Activated CD8-positive, alpha-beta memory T cell treated with anti-CD3 and anti-CD28 coated beads, Interleukin-2, amount 10 ng/mL, durations not matched to agents 7 days and 5 days (primary cell): ENCODE measurements at places on chromosomes 6 and 20.

DNA sequence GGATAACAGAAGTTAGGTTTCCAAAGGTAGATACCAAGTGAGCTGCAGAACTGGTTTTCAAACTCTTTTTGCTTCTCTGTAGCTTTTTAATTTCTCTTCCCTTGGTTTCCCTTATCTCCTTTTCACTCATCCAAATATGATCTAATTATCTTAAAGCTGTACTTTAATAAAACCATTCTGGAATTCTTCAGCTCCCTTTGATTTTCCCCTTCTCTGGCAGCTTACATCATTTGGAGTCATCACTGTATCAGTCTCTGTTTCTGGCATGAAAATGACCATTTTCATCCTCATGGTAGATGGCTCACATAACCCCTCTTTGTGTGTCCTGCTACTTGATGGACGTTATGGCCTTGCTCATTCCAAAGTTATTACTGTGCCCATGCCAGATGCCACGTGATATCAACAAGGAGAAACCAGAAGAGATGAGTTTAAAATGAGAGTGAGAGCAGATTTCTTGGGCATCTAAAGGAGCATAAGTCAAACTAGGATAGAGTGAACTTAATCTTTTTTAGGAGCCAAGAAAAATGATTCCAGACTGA is 620.2 kb downstream of the QKI start:
- H3K27ac ChIP-seq: no peak overlapping the region
- H3K4me1 ChIP-seq: no peaks in the 10 kb centered on the region
- no peak for DNase-seq

DNA sequence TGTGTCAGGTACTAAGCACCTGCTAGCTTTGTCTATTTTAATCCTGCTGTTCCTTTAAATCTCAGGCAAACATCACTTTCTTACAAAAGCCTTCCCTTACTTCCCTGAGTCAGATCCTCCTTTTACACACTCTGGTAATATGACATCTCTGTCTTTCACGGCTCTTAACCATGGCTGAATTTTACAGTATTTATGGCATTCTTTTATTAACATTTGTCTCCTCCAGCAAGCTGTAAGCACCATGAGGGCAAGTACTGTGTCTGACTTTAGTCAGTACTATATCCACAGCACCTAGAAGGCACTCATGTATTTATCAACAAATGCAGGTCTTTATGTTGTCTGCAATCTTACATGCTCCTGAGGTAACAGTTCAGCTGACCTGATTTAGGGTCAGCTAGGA is 33.7 kb upstream of the HBS1L start:
- no peaks in the 10 kb centered on the region for H3K27me3 ChIP-seq

DNA sequence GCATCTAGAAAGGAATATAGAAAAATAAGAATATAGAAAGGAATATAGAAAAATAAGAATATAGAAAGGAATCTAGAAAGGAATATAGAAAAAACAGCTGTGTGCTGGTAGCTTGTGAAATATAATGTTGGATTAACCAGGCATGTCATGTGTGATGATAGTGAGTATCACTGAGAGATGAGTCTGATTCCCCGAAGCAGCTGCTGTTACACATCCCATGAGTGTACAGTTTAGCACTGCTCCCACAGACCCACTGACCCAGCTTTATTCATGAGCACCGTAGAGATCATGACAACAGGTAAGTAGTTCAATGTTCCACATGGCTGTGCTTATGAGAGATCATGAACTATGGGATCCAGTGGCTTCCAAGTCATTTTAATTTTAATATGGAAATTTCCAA is 64.8 kb downstream of the SLC22A3 start:
- H3K4me3 ChIP-seq: no peak overlapping the region
- H3K27ac ChIP-seq: no peak overlapping the region
- no peak for DNase-seq
- H3K36me3 ChIP-seq: no peaks in the 10 kb centered on the region

DNA sequence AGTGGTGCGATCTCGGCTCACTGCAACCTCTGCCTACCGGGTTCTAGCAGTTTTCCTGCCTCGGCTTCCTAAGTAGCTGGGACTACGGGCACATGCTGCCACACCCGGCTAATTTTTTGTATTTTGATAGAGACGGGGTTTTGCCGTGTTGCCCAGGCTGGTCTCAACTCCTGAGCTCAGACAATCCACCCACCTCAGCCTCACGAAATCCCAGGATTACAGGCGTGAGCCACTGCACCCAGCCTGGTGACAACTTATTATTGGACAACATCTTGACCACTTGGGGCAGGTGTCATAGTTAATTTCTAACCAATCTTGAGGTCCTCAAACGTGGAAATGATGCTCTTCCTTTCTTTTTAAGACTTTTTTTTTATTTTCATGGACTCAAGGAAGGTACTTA is 303.6 kb downstream of the CLIC5 start:
- no peaks in the 10 kb centered on the region for H3K36me3 ChIP-seq
- peaks cover 61% of the 10 kb centered on the region for H3K4me1 ChIP-seq
- no peak for DNase-seq
- H3K27ac ChIP-seq: no peak overlapping the region

GRCh38 chr6:53439556-53439955 is 90.8 kb upstream of the ELOVL5 start:
- no peak for DNase-seq
- no peak overlapping the region for H3K4me3 ChIP-seq
- no peaks in the 10 kb centered on the region for H3K36me3 ChIP-seq
- peaks cover 22% of the 10 kb centered on the region for H3K4me1 ChIP-seq

DNA sequence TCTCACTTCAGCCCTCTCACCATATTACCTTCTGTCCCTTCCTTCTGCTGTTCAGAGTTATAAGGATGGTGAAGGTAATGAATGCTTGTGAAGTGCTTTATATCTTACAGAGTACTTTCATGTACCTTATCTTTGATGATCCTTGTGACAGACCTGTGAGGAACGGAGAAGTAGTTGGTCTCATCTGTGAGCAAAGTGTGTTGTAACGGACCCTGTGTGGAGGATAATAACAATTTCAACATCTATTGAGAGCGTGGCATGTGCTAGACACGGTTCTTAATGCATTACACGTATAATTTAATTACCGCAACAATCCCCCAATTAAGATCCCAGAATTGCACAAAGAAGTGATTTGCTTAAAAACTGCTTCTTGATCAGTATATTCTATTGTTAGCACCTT is 124.6 kb downstream of the ANKS1A start:
- H3K27me3 ChIP-seq: no peaks in the 10 kb centered on the region
- H3K4me3 ChIP-seq: no peak overlapping the region
- H3K27ac ChIP-seq: no peak overlapping the region
- DNase-seq: no peak
- peaks cover 3% of the 10 kb centered on the region for H3K36me3 ChIP-seq
- H3K4me1 ChIP-seq: peaks cover 16% of the 10 kb centered on the region

- no peak for DNase-seq
- no peaks in the 10 kb centered on the region for H3K4me1 ChIP-seq
- no peaks in the 10 kb centered on the region for H3K36me3 ChIP-seq
- no peak overlapping the region for H3K4me3 ChIP-seq
- H3K27me3 ChIP-seq: peaks cover 49% of the 10 kb centered on the region
These were observed 25.9 kb upstream of the ROS1 start for GRCh38 chr6:117451671-117452070.

DNA sequence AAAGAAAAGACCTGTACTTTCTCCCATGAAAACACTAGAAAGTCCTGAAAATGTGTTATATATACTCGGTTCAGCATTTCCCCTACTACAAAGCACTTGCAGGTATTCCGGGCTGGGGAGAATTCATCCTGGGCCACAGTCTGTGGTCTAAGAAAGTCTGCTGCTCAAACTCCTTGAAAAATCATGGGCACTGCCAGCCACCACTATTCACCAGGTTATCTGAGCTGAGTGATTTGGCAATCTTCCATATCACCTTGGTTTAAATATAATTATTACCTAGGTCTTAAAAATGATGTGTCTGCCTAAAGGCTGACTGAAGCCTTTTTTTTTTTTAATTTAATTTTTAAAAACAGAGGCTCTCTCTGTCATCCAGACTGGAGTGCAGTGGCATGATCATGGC is 11.3 kb downstream of the FKBP5 start:
- no peak overlapping the region for H3K4me3 ChIP-seq
- peaks cover 57% of the 10 kb centered on the region for H3K4me1 ChIP-seq
- H3K27me3 ChIP-seq: no peaks in the 10 kb centered on the region
- no peak for DNase-seq

DNA sequence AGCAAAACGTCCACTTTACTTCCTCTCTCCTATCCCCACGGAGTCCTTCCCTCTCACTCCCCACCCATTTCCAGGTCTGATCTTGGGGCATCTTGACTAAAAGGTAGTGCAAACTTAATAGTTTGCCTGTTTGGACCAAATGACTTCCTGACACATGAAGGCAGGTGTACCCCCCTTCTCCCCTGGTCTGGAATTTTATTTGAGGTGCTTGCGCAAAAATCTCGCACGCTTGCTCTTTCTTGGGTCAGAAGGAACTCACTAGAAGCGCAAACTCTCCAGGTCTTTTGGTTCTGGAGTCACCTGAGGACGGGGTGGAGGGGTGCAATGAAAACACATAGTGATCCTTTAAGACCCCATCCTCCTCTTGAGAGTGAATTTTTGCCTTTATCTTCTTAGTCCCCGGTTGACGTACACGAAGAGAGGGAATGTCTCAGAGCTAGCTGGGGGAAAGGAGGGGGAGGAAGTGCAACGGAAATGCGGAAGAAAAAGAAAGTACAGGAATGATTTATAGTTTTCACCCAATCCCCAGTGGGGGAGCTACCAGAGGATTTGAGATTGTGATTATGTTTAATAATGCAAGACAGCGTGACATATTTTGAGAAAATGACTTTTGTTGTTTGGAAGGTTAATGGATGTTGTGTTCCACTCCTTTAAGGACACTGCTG is 4.9 kb downstream of the ADGRB3 start:
- H3K4me1 ChIP-seq: peaks cover 8% of the 10 kb centered on the region
- no peaks in the 10 kb centered on the region for H3K36me3 ChIP-seq
- H3K4me3 ChIP-seq: no peak overlapping the region
- H3K27ac ChIP-seq: no peak overlapping the region
- DNase-seq: no peak
- H3K27me3 ChIP-seq: peaks cover 24% of the 10 kb centered on the region

DNA sequence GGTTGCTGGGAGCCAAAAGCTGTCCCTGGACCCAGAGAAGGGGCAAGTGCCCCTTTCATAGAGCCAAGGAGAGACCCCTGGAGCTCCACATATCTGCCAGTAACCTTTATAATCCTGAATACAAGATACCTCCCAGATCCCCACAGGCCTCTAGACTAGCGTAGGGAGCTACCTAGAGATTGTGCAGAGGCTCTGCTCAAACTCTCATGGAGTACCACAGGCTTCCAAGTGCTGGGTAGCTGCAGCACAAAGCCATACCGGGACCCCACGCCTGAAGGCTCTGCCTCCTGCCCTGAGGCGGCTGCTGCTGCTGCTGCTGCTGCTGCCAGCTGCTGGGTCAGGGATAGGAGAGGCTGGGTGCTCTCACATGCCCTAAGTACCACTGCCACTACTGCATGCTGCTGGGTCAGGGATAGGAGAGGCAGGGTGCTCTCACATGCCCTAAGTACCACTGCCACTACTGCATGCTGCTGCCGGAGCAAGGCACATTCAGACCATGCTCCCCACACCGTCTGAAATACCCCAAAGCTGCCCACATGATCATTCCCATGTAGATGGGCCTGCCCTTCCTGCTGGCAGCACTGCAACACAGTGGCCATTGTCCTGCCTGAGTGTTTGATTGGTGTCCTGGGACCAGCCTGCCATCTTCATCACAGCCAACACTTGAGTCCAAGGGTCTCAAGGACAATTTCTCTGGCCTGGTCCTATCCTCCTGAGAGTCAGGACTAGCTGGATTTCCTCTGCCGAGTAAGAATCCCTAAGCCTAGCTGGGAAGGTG is 1434.3 kb upstream of the ADGRB3 start:
- no peak for DNase-seq
- no peak overlapping the region for H3K4me3 ChIP-seq
- no peaks in the 10 kb centered on the region for H3K27me3 ChIP-seq
- no peak overlapping the region for H3K27ac ChIP-seq
- no peaks in the 10 kb centered on the region for H3K36me3 ChIP-seq

DNA sequence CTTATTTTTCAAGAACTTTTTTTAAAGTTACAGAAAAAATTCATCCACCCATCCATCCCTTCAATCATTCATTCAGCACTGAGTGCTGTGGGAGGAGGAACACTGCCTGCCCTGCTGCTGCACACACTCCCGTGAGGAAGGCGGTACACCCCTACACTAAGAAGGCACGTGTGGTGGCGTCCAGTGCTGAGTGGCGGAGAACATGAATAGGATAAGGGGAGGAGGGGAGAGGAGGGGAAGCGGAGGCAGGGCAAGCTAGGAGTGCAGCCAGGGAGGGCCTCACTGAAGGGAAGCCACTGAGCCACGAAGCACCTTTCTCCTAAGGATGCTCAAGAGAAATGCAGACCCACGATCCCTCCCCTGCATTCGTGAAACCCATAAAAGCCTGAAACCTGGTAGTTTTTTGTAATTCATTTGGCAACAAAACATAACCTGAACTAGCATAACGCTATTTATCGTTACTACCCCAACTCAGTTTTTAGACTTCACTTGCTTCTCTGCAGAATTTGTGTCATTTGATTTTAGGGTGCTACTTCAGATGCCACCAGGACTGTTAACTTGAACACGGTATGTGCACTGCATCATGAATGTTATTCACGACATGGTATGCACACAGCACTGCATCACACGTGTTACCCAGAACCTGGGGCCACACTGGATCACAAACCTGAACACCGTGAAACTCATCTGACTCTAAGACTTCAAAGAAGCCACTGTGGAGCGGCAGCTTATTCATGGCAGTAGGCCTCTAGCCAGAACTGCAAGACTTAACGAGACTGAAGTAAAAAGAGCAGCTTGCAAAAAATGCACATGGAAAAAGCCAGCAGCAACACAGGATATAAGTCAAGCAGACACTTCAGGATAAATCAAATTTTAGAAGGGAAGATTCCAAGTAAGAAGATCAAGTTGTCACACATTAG is 3.5 kb downstream of the RNASET2 start:
- no peak for DNase-seq
- H3K4me3 ChIP-seq: no peak overlapping the region
- no peaks in the 10 kb centered on the region for H3K27me3 ChIP-seq

GRCh38 chr20:8749986-8750385 is 318.9 kb upstream of the PLCB4 start:
- H3K36me3 ChIP-seq: no peaks in the 10 kb centered on the region
- H3K4me3 ChIP-seq: no peak overlapping the region
- DNase-seq: no peak
- H3K27me3 ChIP-seq: no peaks in the 10 kb centered on the region

DNA sequence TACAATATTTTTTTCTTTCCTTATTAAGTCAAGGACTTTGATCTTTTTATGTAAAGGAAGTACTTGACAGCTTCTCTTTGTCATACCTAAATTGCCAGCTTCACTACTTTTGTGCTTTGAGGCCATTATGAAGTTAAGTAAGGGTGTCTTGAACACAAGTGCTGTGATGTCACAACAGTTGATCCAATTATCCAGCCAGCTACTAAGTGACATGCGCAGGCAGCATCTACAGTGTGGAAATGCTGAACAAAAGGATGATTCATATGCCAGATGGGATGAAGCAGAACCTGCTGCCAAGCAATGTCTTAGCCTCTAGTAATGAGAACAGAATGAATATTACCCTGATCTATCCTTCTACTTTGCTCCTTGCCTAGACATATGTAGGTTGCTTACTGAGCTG is 68.3 kb upstream of the TMEM244 start:
- no peaks in the 10 kb centered on the region for H3K27me3 ChIP-seq
- H3K4me1 ChIP-seq: no peaks in the 10 kb centered on the region
- H3K4me3 ChIP-seq: no peak overlapping the region
- H3K27ac ChIP-seq: no peak overlapping the region
- H3K36me3 ChIP-seq: no peaks in the 10 kb centered on the region

- no peak overlapping the region for H3K4me3 ChIP-seq
- H3K4me1 ChIP-seq: no peaks in the 10 kb centered on the region
- no peak for DNase-seq
- H3K27ac ChIP-seq: no peak overlapping the region
- H3K36me3 ChIP-seq: no peaks in the 10 kb centered on the region
- no peaks in the 10 kb centered on the region for H3K27me3 ChIP-seq
These were observed 49.2 kb upstream of the HDAC2 start for GRCh38 chr6:114020196-114020595.
